Stimulated activated CD4-positive, alpha-beta T cell treated with anti-CD3 and anti-CD28 coated beads, Interleukin-2, amount 100 ng/mL, for 24 hours (primary cell): ENCODE measurements at places on chromosomes 2 and 18.

- no peak for DNase-seq
Observed at GRCh38 chr2:173028671-173029070, 47.0 kb upstream of the MAP3K20 start.

DNA sequence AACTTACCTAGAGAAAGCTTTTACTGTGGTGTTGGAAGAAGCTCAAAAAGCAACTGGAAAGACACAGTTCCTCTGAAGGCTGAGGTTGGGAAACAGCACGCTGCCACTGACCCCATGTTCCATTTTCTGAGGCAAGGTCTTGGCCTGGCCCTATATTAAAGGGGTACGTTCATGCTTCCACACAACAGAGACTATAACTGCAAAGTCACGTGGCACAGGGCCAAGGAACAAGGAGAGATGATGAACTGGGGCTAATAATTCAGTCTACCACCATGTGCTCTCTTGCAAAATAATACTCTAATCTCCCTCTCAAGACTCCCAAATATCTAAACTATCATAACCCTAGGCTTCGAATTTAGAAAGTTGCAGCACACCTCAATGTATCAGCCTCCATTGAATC, 381.6 kb downstream of the DSEL start:
- no peak for DNase-seq

DNA sequence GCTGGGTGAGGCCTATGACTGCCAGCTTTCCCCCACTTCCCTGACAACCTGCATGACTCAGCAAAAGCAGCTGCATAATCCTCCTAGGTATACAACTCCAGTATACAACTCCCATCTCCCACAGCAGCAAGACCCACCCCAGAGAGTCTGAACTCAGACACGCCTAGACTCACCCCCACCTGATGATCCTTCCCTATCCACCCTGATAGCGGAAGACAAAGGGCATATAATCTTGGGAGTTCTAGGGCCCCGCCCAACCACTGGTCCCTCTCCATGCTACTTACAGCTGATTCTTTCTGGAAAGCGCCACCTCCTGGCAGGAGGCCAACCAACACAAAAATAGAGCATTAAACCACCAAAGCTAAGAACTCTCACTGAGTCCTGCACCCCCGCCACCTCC, 296.5 kb downstream of the DCC start:
- DNase-seq: peak; percentile 0

DNA sequence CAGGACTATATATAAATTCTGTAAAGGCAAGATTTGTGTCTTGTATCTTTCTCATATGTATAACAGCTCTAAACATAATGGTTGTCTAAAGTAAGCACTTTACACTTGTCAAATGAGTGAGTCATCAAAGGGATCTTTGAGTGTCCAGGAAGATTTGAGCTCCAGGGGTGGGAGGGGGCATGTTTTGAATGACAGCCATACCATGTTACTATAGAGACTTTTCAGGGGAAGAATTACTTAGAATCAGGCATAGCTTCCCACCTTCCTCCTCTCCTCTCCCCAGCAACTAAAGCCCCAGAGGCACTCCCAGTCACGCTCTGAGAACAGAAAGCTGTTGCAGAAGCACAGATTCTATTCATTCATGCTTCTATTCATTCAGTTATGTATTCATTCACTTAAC, 65.8 kb upstream of the ALK start:
- no peak for DNase-seq

DNA sequence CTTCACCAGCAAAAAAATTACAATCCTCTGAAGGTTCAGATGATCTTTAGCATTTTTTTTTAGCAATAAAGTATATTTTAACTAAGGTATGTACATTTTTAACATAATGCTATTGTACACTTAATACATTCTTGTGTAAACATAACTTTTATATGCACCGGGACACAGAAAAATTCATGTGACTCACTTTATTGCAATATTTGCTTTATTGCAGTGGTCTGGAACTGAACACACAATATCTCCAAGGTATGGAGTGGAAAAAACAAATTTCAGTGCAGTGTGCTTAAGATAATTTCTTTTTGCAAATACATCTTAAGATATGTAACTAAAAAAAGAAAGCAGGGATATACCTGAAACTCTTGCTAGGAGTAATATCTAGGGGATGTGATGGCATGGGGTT, 5.1 kb upstream of the TWSG1 start:
- no peak for DNase-seq

- no peak for DNase-seq
Observed at GRCh38 chr2:144984038-144984437, 464.1 kb upstream of the ZEB2 start.

GRCh38 chr2:231084565-231084964, 27.9 kb downstream of the PSMD1 start:
- DNase-seq: no peak

GRCh38 chr2:240519396-240520129, 38.2 kb downstream of the ANKMY1 start:
- DNase-seq: peak; percentile 9

GRCh38 chr2:78592491-78592890, 433.0 kb upstream of the REG3G start:
- DNase-seq: no peak

GRCh38 chr2:143026411-143027054, 102.7 kb upstream of the ARHGAP15 start:
- no peak for DNase-seq

GRCh38 chr2:215461836-215462532, 26.1 kb upstream of the FN1 start:
- DNase-seq: no peak

GRCh38 chr2:9331704-9332103, 91.6 kb downstream of the ITGB1BP1 start:
- DNase-seq: no peak

DNA sequence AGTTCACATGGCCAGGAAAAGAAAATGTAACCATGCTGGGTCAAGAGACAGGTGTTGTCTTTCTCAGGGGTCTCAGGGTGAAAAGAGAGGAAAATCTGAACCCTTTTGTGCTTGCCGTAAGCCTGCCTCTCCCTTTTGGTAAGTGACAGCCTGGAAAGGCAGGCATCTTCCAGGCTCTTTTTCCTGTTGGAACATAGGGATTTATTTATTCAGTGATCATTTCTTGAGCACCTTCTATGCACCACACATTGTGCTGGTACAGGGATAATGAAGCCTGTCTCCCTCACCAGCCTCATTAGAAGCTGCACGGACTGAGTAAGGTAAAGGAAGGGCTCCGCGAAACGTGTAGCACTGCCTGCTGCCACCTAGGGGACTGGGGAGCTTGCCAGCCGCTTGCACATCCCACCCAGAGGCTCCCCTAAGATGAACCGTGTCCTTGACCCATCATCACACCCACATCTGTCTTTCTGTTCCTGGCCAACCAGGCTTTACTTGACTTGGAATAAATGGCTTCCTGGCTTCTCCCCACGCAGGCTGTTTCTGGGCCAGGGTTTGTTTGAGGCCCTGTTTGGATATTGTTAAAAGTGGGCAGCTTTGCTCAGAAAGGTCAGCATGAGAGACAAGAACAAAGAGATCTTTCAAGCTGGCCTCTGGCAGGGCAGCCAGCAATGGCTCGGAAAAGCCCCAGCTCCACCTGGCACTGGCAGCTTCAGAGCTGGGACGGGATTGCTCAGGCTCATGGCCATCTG, 73.3 kb upstream of the MCFD2 start:
- no peak for DNase-seq

GRCh38 chr18:43634994-43635393, 357.7 kb upstream of the SYT4 start:
- no peak for DNase-seq

- DNase-seq: no peak
Observed at GRCh38 chr2:8402222-8402621, 279.6 kb upstream of the ID2 start.

GRCh38 chr2:166000401-166000800, 46.8 kb upstream of the TTC21B start:
- DNase-seq: no peak

GRCh38 chr2:188884046-188884445, 90.1 kb upstream of the COL3A1 start:
- DNase-seq: no peak

DNA sequence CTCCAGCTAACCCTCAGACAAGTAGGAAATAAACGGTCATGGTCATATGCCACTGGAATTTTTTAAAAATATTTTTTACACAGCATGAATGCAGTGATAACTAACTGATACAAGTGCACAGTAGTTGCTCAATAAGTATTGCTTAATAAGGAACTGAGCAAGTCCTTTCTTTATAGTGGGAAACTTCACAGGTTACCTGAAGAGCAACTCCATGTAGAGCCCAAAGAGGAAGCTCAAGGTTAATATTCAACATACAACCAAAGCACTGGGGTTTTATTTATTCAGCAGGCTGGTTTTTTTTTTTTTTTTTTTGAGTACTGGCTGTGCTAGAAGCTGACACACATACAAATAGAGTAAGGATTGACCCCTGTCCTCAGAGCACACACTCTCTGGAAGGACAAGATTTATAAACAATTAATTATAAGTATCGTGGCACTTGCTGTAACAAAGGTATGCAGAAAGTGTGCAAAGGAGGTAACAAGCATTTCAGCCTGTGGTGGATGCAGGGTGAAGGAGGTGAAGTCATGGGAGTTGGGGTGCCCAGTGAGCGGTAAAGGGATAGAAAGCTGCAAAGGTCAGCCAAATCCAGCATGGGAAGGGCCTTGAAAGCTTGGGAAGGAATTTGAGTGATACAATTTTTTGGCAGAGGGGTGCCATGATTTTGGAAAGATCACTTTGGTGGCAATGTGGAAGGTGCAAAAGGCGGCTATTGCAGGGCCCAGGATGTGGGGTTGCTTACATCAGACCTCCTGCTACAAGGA, 52.7 kb downstream of the ATOH8 start:
- no peak for DNase-seq

DNA sequence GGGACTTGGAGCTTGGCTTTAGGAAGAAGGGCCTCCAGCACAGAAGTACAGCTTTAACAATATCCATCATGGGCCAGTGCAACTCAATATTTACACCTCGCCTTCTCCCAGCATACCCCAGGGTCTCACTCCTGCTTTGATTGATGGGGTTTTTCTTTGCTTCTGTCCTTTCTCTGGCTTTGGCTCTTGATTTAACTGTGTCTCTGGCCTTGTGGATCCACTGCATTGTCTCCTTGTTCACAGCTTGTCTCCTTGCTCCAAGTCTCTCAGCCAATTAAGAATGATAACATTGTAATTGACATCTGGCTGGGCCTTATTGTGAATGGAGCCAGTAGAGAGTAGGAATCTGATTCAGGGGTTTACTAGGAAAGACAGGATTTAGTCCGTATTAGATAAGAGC, 1019.5 kb downstream of the TMEM182 start:
- DNase-seq: no peak

DNA sequence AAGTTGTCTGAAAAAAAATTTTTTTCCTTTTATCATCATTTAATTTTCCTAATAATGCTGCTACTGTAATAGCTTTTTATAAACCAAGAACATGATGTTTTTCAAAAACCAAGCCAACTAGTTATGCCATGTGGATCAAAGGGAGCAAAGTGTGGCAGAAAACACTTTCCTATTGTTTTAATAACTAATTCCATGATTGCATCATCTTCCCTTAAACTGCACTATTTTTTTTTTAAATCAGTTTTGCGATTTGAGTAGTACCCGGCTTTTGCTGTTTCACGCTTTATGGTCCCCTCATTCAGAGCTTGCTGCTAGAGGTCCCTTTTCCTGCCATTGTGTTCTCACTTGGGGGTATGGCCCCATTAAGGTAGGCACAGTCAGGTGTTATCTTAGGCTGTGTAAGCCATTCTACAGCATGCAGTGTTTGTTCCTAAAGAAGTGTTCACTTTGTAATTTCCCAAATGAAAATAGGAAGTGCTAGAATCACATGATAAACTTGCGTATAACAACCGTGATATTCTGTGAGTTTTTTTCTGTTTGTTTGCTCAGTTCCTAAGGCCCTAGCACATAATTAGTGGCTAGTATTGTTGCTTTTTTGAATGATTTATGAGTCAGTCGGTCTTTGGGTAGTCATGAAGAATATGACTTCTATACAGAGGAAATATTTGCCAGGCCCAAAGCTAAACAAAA, 225.8 kb downstream of the PTGR3 start:
- no peak for DNase-seq

DNA sequence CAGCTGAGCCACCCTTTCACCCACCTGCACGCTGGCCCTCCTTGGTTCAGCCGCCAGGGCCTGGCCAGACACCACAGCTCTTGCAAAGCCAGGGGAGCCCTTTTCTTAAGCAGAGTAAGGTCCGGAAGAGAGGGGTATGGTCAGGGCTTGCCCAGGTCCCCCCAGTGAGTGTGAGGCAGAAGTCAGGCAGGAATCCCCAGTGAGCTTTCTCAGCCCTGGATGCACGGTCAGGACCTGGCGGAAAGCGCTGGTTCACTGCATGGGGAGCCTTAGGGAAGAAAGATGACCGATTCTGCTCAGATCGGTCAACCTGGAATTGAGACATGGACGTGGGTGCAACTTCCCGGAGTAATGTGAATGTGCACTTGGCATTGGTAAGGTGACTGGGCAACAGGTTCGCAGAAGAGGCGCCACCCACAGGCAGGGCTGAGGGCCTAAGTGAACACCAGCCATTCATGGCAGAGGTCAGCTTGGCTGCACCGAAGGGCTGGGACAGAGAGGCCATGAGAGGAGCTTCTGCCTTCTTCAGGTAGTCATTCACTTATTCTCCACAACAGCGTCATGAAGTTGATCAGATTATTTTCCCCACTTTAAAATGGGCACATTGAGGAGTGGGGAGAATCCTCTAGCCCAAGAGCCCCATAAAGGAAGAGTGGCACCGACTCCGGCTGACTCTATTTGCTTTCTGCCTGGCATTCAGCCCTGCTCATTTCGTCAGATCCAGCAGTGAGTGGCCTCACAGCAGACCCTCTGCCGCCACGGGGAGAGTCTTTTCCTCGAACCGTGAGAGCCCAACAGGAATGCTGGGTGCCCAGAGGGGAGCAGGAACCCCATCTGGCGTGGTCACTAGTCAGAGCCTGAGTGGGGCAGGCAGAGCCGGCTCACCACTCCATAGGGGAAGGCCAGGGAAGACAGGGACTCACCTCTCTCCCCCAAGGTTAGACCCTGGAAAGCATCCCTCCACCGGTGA, 35.8 kb downstream of the SCTR start:
- no peak for DNase-seq

- no peak for DNase-seq
Observed at GRCh38 chr2:229869226-229869625, 52.6 kb downstream of the TRIP12 start.

DNA sequence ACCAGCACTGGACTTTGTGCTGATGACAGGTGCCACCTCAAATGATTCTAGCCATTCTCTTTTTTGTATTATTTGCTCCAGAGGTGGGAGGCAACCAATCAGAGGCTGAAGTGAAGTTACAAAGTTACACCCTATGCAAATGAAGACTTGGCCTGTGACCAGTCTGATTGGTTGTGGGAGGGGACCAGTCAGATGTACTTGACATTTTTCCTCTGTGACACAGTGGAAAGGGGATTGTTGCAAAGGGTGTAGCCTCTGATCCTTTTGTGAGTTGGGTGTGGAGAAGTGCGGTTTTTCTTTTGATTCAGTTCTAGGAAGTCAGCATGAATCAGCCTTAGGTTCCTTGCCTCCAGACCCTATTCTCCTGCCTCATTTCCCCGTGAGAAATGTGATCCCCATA, 244.0 kb downstream of the ARL6IP6 start:
- DNase-seq: no peak
